ENCODE measurements at places on chromosomes 3 and 15.
A peak's percentile ranks its signal among the peaks of the same experiment; 100 is the strongest.

GRCh38 chr3:169939320-169939719, 27.3 kb upstream of the SEC62 start:
- DNase-seq: no peak

DNA sequence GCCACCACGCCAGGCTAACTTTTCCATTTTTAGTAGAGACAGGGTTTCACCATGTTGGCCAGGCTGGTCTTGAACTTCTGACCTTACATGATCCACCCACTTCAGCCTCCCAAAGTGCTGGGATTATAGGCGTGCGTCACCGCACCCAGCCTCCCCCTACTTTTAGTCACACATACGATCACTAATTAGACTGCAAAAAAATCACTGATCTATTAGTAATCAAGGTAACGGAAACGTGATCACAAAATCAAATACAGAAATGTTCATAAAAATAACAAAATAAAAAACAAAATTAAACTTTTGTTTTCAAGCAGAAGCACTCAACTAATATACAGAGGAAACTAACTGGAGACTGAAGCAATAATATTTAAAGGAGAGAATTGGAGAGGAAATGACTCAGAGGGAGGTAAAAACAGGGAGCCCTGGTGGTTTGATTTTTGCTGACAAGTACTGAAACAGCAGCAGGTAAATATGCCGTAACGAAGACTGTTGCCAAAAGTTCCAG, 4.6 kb downstream of the WDR53 start:
- DNase-seq: no peak

DNA sequence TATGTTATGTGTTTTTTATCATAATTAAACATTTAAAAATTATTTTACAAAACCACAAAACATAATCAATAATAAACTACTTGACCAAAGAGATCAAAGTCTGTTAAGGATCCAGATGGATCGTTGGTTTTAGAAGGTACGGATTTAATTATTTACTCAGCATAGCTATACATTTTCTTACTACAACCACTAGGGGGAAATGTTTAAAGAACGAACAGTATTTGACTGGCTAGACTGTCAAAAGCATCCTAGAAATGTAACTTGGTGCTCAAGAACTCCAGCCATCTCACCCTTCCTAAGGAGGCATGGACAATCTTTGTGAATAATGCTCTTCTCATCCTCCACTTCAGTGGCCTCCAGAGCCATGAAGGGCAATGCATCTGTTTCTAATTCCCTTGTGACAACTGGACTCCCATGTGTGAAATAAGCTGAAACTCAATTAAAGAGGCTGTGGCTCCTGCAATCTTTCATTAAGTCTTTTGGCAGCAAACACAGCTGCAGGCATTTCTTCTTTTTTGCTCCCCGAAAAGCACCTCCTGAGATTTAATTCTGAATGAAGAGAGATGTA, 94.7 kb upstream of the TUSC7 start:
- peak; percentile 3 for DNase-seq

DNA sequence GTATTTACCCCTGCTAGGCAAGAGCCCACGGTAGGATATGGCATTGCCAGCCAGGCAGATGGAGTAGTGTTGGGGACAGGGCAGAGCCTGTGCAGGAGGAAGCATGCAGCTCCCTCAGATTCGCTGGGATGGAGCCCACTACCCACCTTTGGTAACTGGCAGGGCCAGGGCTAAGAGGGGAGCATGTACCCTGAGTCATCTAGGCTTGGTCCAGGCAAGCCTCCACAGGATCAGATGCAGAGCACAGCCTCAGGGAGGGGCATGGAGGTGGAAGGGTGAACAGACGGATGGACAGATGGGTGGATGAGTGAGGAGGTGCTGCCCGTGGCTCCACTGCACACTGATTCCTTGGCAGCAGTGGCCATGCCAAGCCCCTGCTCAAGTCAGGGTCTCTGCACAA, 33.0 kb downstream of the IL20RB start:
- no peak for DNase-seq

- DNase-seq: no peak
Observed at GRCh38 chr3:151282921-151283320, 4.6 kb upstream of the P2RY14 start.

GRCh38 chr3:148998297-148998696, 7.0 kb downstream of the GYG1 start:
- DNase-seq: no peak

DNA sequence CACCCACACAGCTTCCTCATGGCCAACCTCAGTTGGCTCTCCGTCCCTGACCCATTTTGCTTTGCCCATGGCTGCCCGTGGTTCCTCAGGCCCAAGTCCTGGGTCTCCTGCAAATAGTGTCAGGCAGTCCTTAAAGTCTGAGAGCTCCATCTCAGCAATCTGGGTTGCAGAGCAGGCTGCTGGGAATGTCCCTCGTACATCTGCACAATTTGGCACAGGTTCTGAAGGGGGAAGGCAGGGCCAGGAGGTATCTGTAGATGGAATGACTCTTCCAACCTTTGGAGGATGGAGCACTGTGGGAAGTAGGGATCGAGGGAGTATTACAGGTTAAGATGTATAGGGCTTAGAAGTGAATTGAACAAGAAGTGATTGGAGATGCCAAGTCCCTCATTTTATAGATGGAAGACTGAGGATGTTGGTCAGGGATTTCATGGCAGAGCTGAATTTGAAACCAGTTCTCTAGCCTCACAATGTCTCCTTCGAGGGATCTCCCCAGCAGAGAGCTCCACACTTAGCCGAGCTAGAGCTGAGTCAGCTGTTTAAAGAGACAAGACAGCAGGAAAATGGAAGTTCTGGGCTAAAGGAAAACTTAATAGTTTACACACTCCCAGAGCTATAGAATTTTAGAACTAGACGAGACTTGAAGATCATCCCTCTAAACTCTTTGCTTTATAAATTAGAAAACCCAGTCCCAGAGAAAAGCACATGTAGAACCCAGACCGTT, 9.2 kb downstream of the CKMT1A start:
- DNase-seq: no peak

- no peak for DNase-seq
Observed at GRCh38 chr3:155398046-155398445, 104.6 kb upstream of the STRIT1 start.
